ENCODE measurements at places on chromosomes 2 and 18.
A peak's percentile ranks its signal among the peaks of the same experiment; 100 is the strongest.

DNA sequence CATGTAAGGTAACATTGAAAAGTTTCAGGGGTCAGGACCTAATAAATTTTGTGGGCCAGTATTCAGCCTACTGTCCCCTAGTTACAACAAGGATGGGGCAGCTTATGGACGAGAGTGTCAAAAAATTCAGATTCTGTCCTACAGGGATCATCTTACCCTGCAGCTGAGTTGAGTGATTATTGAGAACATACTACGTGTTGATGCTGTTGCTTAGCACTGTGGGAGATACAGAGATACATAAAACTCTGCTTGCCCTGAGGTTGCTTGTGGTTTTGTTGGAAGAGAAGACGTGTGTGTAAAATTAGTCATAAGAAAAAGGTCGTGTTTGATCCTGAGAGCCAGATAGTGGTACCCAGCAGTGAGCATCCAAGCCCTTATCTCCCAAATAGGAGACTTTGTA is 253.2 kb downstream of the NEDD4L start:
- DNase-seq: no peak

DNA sequence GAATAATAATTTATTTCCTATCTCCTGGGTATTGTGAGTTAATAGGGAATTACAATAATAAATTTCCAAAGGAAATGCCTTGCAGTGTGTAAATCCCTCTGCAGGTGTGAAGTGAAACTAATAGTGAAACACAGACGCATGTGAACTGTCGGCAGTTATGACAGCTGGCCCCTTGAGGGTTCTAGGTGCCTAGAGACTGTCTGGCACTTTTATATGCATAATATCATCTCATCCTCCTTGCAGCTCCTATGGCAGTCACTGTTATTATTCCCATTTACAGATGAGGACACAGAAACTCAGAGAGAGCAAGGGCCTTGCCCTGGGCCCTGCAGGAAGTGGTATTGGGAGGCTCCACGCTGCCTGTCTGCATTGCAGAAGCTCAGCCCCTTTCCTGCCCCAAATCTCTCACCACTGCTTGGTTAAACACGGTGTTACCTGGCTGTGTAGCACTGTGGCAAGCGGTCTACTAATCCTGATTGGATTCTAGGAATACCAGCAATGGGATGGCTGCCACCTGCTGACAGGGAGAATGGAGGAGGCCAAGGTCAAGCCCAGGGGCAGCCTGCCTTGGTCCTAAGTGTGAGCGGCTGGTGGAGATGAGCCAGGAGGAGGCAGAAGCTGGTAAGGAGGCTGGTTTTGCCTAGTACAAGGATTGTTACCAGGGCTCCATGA is 32.8 kb upstream of the ACKR3 start:
- DNase-seq: no peak

DNA sequence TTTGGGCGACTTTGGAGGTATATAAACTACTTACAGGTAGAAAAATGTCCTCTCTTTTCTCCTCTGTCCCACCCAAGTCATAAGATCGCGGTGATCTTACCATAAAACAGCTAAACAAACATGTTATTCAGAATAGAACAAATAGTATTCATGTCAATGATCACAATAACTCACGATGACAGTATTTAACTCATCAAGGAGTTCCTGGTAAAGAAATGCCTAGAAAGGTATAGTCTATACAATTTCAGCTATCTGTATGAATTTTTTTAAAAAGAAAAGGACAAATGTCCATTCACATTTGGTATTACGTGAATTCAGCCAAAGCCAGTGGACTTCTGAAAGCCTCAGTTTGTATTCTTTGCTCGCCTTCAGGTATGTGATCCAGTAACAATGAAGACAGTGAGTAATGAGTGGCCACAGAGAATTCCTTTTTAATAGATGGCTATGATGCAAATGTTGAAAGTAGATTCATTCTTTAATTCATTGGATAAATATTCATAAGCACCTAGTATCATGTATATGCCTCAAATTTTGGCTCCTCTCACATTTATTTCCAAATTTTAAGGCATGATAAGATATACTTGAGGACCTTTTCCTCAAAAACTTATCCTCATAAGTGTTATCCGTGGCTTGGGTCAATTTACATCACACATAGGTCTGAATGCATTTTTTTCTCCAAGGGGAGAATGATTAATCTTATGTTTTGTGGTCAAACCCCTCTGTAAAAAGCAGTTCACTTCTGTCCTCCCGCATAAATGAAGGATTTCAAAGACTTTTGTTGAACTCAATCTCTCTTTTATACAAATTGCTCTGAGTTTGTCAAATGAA is 20.3 kb downstream of the ABCB11 start:
- no peak for DNase-seq

DNA sequence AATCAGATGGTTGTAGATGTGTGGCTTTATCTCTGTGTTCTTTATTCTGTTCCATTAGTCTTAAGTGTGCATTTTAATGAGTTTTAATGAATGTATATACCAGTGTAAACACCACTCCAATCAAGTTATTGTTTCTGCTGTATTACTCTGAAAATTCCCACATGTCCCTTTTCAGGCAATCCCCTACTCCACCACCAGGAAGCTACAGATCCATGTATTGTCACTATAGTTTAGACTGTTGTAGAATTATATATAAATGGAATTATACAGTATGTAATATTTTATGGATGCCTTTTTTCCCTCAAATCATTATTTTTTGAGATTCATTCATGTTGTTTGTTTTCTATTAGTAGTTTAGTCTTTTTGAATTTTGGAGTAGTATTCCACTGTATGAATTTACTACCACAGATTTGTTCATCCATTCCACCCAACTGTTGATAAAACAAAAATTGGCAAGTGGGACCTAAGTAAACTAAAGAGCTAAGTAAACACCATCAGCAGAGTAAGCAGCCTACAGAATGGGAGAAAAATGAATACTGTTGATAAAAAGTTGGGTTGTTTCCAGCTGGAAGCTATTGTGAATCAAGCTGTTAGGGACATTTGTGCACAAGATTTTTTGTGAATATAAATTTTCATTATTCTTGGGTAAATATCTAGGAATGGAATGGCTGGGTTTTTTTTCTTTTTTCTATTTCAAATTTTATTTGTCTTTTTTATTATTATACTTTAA is 262.0 kb downstream of the CAMKMT start:
- DNase-seq: no peak

DNA sequence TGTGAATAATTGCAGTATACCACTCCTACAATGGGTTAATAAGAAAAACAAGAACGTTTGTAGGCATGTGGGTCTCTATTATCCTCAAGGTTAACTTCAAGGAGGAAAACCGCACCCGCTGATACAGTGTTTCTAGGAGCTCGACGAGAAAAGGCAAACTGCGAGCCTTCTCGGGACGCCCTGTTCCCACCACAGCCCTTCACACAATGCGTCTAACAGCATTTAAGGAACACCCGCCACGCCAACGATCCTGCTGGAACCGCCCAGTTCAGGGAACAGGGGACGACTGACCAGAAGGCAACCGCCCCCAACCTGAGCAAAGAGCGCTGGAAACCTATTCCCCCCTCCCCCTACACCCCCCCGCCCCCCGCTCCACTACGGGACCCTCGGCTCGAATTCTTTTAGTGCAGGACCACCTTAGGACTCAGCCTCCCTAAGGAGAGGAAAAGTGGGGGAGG is 710 bp upstream of the TMSB10 start:
- DNase-seq: no peak

- DNase-seq: no peak
Observed at GRCh38 chr2:168649562-168649961, 152.9 kb upstream of the NOSTRIN start.

- DNase-seq: no peak
Observed at GRCh38 chr2:9208875-9209274, 2.3 kb downstream of the ASAP2 start.

DNA sequence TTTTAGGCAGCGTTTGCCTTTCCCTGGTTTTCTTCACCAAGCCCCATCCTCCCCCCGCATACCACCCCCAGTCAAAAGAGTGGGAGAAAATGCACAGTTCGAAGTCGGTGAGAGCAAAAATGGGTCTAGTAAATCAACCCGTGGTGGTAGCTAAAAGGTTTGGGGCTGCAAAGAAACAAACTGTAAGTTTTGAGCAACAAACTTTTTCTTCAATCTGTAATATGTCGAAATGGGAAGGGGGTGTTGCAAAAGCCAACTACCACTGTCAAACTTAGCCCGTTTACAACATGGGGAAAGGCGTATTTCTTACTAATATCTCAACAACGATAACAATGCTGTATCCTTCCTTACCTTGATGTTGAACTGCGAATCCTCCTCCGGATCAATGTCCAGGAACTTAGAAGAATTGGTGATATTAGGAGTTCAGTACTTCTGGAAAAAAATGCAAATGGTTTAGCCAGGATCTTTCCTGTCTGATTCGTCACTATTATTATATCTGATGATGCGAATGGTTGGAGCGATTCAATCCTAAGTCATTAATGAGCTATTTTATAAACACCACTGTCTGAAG is 2.4 kb upstream of the SATB2 start:
- DNase-seq: no peak

- no peak for DNase-seq
Observed at GRCh38 chr2:220458051-220458450, 830.6 kb downstream of the SLC4A3 start.

DNA sequence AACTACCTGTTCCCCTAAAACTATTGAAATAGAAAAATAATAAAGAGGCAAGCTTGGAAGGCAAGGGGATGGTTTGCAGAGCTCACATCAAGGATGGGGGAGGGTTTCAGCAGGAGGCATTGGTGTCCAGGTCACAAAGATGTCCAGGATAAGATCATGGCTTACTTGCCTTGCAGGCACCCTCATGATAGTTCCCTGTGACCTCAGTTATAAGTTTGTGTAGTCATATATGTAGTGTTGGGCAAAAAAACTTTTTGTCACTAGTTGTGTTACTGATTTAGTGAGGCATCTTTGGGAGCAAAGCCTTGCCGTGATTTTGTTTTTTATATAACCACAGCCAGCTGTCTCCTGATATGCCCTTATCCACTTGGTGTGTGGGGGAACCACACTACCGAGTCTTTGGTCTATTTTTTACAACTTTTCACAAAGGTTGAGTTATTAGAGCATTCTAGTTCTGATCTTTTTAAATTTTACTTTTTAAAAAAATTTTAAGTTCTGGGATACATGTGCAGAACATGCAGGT is 53.3 kb downstream of the IL1R2 start:
- DNase-seq: no peak

- DNase-seq: no peak
Observed at GRCh38 chr2:217706513-217706912, 296.3 kb downstream of the TNS1 start.

DNA sequence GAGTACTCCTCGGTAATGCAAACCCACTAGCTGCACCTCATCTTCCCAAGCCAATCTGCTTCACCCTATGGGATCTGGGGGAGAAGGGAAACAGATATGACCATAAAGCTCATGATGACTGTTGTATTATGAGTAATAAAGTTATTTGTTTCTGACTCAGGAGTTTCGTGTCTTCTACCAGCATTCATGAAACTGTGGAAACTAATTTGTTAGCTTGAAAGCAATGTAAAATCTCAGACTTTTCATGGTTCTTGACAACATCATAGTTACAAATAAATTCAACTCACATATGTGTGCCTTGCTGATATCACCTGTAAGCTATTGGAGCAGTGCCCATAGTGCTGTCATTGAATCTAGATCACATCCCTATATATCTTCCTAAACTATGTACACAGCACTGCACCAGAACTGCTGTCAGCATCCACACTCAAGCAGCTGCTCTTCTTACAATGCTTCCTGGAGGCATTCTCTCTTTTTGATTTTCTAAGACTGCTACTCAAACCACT is 135.6 kb upstream of the KYNU start:
- no peak for DNase-seq

DNA sequence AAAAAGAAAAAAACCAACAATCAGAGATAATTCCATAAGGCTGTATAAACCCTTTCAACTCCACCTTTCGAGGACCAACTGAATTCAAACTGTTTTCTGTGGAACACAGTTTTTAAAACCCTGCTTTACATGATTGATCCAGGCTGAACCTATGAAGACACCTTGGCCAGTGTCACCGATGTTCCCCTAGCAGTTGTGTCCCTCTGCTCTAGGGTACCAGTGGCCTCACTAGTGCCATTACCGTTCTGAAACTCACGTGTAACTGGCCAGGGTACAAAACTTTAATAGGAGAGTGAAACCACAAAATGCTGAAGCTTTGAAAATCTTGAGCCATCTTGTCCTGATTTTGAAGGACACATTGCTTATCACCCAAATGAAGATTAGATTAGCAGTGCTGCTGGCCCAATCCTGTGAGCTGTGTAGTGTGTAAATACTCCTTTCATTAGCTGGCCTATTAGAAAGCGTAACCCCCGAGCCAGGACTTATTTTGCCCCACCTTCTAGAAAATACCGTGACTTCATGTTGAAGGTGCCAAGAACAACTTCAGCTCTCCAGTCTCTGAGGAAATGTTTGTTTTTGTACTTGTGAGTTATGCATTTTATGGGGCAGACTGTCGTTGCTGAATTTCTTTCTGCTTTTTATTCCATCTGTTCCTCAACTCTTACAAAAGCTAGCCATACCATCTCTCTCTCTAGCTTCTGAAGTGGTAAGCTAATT is 147.8 kb upstream of the MAP3K20 start:
- DNase-seq: no peak

DNA sequence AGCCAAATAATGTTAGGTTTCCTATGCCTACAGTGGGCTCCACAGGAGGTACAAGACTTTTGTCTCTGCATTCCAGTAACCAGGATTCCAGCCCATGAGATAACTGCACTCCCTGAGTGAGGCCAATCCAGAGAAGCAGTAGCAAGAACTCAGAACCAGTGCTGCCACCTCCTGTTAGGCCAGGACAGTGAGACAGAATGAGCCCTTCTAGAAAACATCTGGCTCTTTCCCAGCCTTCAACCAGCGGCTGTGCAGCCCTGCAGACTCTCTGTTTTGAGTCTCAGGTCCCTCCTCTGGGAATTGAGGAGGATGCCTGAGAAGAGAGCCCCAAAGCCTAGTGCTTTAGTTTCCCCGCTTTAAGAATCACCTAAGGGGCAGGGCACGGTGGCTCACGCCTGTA is 44.2 kb downstream of the ARID5A start:
- DNase-seq: no peak

GRCh38 chr18:10559553-10560451 is 34.0 kb downstream of the NAPG start:
- no peak for DNase-seq

DNA sequence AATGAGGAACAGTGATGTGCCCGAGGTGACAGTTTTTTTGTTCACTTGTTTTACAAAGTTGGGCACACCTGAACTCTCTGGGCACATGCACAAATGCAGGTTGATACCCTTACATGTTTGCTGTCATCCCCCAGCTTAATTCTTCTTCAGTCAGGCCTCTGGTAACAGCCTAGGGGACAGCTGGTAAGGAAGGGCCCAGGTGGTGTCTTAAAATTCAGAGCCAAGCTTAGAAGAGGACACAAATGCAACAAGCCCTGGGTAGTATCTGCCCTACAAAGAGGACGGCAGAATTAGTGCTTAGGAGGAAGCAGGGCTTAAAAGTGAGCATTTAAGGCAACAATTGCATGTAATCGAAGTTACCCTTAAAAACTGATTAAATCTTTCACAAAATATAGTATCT is 171.9 kb upstream of the ACAA2 start:
- no peak for DNase-seq

GRCh38 chr2:195683174-195683573 is 26.1 kb downstream of the SLC39A10 start:
- no peak for DNase-seq

GRCh38 chr2:60966507-60967405 is 50.8 kb upstream of the PEX13 start:
- DNase-seq: no peak

GRCh38 chr2:63056107-63057050 is 5.7 kb downstream of the OTX1 start:
- DNase-seq: peak; percentile 48
